ENCODE measurements at places on chromosomes 2 and 18.

DNA sequence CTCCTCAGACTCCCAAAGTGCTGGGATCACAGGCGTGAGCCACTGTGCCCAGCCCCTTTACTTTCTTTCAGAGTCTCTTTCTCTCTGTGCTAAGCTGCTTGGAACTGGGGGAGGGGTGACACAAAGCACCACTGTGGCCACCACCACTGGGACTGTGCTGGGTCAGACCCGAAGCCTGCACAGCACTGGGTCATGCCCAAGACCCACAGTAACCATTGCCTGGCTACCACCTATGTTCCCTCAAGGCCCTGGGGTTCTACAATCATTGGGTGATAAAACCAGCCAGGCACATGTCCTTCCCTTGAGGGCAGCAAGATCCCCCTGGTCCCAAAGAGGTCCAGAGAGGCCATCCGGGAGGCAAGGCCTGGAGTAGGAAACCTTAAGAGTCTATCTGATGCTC, 9.1 kb upstream of the CAB39 start:
- no peak for DNase-seq

- no peak for DNase-seq
These were observed 145.4 kb upstream of the PGAP1 start for GRCh38 chr2:197071790-197072436.

- no peak for DNase-seq
These were observed 90.3 kb downstream of the TACR1 start for GRCh38 chr2:75108937-75109482.

DNA sequence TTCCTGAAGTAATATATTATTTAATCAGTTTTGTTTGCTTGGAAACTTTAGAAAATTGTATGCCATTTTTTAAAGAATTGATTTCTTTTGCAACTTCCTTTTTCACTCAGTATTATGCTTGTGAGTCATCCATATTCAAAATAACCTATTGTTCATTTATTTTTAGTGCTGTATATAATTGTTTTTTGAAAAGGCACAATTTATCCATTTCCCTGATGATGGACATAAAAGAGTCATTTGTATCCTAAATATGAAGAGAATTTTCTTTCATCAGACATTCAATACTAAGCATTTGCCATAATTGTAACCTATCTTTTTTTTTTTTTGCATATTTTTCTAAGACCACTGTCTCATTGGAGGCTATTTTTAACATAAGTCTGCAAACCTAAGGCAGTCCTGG, 134.1 kb upstream of the SERPINE2 start:
- DNase-seq: no peak

- no peak for DNase-seq
These were observed 3.2 kb downstream of the CRACDL start for GRCh38 chr2:98932778-98933343.

DNA sequence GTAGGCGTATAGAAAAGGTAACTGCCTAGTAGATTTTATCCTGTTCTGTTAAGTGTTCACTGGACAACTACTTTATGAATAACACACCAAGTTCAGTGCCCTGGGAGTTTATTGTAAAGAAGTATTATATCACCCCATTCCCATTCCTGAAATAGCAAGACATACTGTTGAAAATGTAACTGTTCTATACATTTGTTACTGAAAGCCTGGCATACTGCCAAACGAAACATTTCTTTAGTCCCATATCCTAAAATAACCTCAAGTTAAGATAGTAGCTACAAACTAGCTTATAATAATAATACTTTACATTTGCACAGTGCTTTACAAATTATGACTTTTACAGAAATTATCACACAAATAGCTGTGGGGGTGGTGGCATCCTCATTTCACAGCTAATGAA, 25.1 kb downstream of the SPDYA start:
- no peak for DNase-seq

DNA sequence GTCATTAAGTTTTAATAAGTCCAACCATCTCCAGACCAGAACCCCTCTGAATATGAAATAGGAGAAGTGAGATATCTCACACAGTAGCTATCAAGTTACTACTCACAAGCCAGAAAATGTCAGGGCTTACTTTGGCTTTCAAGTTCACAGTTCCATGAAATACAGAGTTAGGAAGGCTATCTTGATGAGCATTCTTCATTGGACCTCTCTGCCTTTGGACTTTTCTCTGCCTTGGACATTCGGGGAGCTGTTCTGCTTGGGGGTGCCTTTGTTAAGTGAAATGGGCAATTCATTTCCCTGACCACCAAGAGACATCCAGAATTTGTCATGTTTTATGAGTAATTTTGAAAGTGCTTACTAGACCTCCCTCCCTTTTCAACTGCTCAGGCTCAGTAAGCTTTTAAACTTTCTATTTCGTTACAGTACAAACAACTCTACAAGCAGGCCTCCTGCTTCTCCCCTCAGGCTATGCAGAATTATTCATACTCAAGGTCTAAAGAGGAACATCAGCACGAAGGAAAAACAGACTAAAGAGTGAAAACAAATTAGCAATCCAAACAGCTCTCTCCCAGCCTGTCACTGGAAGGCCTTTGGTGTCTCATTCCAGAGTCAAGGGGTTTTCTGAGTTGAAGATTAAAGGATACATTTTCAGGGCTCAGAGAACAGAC, 95.3 kb downstream of the MREG start:
- DNase-seq: no peak

DNA sequence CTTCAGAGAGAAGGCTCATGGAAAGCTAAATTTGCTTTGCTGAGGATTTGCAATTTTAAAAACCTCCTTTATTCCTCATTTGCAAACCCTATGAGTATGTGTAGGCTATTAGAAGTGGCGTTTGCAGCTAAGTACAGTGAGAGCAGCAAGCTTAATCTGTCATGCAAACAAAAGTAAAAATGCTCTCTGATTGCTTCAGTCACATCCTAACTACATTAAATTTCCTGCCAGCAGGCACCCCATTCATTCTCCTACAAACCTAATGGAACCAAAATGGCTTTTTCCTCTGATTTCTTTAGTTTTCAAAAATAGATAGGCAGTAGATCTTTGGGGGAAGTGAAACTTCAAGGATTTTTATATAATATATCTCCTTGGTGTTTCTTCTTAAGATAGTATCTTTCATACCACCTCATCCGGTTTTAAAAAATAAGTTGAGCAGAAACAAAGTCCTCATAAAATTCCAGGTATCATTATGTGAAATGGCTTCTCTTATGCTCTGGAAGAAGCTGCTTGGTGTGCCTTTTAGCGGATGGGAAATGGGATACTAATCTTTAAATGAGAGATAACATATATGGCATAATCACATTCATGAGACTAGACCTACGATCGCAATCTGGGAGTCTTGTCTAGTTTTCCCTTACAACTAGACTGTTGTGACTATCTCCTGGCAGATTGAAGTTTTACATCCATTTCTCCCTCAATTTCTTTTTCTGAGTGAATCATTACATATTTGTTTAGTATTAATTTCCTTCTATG, 49.1 kb downstream of the CLIP4 start:
- DNase-seq: no peak

- DNase-seq: no peak
These were observed 11.5 kb downstream of the CD226 start for GRCh38 chr18:69936191-69936558.

- no peak for DNase-seq
These were observed 1.3 kb upstream of the FIGN start for GRCh38 chr2:163737190-163737439.

DNA sequence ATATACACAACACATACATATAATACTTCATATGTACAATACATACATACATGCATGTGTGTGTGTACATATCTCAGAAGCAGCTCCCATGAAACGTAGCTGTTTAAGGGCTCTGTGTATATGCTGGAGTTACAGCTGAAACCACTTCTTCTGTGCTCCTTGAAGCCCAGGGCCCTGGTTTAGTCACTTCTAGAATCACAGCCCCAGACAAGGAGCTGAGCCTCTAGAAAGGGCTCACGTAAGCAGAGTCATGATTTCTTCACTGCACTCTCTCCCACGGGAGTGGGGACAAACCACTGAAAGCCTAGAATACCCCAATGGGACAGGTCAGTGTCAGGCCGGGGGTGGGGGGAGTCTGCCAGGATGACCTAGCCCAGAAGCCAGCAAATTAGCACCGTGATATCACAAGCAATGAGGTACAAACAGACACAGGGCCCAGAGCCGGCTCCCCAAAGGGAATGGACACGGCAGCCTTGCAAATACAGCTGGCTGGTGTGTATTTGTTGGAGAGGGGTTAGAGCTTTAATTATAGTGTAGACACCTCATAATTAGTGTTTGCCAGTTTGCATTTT, 90.3 kb downstream of the C1QL2 start:
- DNase-seq: no peak

Measured in CD4-positive, alpha-beta T cell treated with Interferon alpha-2 for 1 hour (primary cell).